ENCODE measurements at places on chromosomes 4 and X.

- DNase-seq, result no peak
Measured at GRCh38 chrX:30568136-30568535, 9.4 kb downstream of the TASL start.

GRCh38 chr4:72567821-72568675, 973 bp downstream of the ADAMTS3 start:
- DNase-seq, result no peak

- DNase-seq, result no peak
Measured at GRCh38 chr4:15930314-15930713, 8.2 kb downstream of the FGFBP1 start.

DNA sequence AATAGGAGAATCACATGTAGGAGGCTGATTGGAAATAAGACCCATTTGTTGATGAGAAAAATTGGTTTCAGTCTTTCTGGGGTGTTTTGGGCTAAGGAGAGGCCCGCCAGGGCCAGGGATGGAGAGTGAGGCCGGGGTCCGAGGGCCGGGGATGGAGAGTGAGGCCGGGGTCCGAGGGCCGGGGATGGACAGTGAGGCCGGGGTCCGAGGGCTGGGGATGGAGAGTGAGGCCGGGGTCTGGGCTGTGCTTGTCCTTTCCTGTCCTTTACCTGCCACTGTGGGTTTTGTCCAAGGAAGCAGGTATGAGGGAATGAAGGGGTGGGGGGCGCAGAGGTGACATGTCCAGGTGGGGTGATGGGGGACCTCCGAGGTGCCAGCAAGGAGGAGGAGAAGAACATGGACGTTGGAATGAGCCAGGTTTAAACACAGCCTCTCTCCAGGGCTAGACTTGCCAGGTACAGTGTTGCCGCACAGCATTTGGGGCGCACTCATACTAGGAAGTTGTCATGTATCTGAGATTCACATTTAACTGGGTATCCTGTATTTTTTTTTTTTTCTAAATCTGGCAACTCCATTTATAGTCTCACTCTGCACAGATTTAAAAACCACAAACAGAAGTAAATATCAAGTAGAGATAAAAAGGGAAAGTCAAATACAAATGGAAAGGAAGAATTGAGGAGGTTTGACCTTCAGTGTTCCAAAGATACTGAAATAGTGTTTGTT, 8.8 kb downstream of the RGS12 start:
- no peak for DNase-seq

GRCh38 chr4:8401665-8402064, 38.9 kb downstream of the ACOX3 start:
- no peak for DNase-seq

DNA sequence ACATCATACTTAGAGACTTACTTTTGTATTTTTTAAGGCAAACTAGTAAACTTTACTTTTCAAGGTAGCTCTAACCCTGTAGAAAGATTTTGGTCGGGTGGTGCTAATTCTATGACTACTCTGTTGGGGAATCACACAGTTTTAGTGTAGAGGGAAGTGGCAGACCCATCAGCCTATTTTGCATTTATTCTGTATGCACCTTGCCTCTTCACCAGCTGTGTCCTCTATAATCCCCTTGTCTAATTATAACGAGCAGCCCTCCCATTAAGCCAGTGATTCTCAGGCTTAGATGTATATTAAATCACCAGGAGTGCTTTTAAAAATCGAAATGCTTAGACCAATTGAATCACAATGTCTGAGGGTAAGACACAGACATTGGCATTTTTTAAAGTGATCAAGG, 78.1 kb downstream of the GALNT7 start:
- no peak for DNase-seq

- no peak for DNase-seq
Measured at GRCh38 chrX:143634309-143634662, 1.6 kb downstream of the SLITRK4 start.

- DNase-seq, result no peak
Measured at GRCh38 chr4:3354455-3354811, 61.6 kb downstream of the RGS12 start.

GRCh38 chr4:80876810-80877209, 153.7 kb upstream of the BMP3 start:
- DNase-seq, result no peak

DNA sequence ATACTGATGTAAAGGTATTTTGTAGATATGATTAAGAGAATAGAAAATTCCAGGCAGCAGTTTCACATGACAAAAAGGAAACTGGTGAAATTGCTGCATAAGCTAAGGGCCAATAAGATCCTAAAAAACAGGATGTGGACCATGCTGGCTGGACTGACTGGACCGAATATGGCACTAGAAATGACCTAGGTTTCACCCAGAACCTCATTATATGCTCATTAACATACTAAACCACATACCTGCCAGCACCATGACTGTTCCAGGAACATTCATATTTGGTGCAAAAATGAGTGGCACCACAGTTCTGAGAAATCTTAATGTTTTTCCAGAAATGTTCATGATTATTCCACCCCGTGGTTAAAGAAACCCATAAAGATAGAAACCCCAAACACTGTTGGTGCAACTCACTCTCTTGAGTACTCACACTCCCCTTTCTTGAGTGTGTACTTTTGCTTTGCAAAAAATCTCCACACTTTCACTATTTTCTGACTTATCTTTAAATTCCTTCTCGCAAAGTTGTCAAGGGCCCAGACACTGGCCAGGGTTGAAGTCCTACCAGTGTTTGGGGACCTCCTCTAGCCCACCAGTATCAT, 74.0 kb downstream of the FANCB start:
- no peak for DNase-seq

GRCh38 chr4:112213856-112214255, 17.7 kb upstream of the AP1AR start:
- no peak for DNase-seq

DNA sequence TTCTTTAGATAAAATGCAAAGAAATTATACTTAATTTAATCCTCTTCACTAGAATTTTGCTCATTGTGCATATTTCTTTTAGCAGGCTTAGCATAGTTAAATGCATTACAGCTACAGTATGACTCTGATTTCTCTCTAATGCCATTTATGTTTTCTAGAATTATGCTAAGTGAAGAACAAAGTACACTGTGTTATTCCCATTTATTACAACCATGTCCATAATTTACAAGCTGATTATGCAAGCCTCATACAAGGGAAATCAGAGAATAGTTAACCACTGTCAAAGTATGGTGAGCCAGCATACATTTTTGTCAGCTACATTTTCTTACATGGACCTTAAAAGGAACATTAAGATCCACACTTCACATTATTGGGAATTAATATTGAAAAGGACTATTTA, 99.1 kb downstream of the MAB21L2 start:
- DNase-seq, result no peak

DNA sequence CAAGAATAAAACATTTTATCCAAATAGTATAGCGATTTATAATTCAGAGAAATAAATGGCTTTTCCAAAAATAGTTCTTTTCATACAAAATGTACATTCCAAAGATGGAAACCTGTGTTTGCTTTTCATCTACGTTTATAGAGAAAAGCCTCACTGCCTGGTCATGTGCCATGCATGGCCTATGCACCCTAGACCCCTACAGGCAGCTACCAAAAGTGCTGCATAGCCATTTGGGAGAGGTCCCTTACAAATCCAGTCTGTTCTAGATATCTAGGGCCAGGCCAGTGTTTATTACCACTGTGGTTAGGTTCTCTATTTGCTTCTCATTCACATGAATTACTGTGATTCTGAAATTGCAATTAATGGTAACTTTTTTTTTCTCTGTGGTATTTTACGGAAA, 17.2 kb downstream of the HMGB2 start:
- DNase-seq, result no peak

DNA sequence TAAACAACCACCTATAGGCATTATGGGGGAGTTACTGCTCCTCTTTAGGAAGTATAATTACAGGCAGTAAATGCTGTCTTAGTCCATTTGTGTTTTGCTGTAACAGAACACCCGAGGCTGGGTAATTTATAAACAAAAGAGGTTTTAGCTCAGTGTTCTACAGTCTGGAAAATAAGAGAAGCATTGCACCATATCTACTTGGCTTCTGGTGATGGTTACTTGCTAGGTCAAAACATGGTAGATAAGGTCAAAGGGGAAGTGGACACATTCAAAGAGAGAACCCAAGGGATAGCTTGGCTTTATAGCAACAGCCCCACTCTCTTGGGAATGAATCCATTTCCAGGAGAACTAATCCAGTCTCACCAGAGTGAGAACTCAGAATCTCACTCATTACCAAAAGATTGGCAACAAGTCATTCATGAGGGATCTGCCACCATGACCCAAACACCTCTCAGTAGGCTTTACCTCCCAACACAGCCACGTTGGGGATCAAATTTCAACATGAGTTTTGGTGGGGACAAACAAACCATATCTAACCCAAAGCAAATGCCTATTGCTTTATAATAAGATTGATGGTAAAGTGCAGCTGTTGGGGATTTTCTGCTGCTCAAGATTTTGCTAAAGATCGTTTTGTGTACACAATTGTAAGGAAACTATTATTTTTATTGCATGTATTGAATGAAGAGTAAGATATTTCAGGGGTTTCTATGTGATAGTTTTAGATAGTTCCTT, 32.6 kb downstream of the STAG2 start:
- DNase-seq, result no peak

DNA sequence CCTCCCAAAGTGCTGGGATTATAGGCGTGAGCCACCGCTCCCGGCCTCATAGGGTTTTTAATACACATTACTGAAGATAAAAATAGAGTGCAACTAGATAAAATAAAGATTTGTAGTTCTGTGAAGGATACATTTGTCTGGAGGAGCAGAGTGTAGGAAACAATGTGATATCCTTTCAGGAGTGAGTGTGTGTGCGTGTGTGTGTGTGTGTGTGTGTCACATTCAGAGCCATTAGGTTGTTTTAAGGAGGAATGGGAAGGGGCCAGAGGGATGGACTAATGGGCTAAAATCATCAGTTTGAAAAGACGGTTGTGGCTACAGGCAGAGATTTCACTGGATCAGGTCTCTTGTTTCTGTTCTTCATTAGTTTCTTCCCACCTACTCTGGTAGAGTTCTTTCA, 40.0 kb downstream of the RBPJ start:
- DNase-seq, result no peak

GRCh38 chr4:18250564-18250963, 229.0 kb upstream of the LCORL start:
- no peak for DNase-seq

GRCh38 chrX:40105835-40106675, 8.3 kb upstream of the BCOR start:
- peak; percentile 67 for DNase-seq

DNA sequence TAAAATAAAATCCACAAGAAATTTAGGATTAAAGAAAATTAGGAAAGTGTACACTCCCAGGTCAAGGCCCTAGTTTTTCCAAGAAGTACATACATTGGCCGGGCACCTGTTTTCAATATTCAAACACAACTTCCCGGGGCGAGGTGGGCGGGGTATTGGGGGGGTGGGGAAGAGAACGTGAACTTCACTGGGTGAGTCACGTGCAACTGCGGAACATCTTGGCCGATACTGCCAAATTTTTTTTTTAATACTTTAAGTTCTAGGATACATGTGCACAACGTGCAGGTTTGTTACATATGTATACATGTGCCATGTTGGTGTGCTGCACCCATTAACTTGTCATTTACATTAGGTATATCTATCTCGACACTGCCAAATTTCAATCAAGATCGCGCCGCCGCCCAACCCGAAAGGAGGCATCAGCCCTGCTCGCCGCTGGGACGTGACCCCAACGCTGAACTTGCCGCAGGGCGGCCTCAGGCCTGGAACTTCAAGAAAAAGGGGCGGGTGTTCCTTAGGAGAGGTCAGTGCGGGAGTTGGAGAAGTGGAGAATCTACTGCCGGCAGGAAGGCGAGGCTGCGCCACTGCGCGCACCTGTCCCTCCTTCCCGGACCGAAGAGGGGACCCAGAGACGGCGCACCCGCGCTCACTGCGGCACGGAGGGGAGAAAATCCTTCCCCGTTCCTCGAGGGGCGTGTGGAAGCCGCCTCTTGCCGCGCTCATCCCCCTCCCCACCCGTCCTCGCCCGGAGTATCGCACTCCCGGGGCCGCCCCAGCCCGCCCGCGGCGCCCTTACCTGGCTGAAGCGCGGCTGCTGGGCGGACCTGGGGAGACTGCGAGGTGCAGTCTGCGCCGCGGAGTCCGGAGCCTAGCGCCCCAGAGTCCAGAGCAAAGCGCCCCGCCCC, at the start of gene TEC:
Gene TEC, minus strand, starts transcription at position 883 of the 905 bp plus-strand sequence. CDS start 41,224 bp downstream, outside the sequence.
- DNase-seq, result no peak

DNA sequence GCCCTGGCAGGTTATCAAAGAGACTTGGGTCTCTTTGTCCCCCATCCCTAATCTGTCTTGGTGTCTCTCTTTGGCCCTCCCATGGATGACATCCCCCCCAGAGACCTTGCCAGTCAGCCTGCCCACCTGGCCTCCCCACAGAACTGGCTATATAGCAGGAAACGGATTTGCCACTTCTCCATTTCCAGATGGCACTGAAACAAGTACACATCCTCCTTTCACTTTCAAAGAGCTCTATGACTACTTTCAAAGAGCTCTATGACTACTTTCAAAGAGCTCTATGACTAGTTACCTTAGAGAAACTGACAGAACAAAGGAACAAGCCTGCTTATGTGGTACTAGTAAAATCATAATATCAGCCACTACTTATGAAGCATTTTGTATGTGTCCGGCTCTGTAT, 175.3 kb downstream of the MAML3 start:
- no peak for DNase-seq

- DNase-seq, result no peak
Measured at GRCh38 chrX:123475068-123475724, 257.7 kb downstream of the THOC2 start.

- DNase-seq, result no peak
Measured at GRCh38 chr4:176363072-176363471, 43.3 kb downstream of the SPCS3 start.

DNA sequence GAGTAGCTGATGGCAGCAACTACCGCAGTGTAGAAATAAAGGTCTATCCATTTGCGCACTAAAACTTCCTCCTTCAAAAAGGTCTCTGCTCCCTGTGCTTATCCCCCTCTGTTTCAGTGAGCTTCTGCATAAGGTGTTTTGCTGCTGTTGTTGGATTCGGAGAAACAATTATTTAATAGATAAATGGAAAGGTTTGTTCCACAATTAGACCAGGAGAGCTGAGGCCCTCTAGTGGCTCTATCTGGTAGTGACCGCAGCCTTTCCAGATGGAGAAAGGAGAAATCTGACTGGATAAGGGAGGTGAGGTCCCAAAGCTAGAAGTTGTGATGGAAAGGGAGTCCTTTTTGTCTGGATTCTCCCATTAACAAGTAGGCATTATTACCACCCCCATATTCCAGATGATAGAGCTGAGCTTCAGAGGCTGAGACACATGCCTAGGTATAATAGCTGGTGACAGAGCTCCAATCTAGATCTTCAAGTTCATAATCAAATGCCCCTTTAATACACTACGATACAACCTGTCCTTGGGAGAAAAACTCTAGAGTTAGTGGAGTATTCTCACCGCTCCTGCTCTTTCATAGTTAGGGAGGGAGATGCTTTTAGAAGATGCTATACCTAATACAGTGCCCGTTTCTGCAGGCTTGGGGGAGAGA, 5.1 kb upstream of the GABRQ start:
- peak; percentile 34 for DNase-seq

- no peak for DNase-seq
Measured at GRCh38 chr4:183632689-183633088, 26.3 kb downstream of the RWDD4 start.

All from NCI-H446 (cell line).